H7 (cell line): ENCODE measurements at places on chromosomes 7 and 10.

DNA sequence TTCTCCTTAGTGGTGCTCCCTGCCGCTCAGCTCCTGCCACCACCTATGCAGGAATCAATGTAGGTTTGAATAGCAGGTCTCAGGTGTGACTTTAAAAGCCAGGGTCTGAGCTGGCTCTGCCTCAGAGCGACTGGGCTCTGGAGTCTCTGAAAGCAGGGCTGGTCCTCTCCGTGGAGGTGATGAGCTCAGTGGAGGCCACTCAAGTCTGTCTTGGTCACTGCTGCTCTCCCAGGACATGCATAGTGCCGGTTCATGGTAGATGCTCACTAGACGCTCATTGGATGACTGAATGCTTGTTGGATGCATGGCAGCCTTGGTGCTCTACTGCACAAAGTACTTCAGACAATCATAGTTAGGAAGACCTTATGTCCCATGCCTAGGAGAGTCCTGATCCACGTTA, 45.1 kb upstream of the PTF1A start:
- DNase-seq, result no peak

DNA sequence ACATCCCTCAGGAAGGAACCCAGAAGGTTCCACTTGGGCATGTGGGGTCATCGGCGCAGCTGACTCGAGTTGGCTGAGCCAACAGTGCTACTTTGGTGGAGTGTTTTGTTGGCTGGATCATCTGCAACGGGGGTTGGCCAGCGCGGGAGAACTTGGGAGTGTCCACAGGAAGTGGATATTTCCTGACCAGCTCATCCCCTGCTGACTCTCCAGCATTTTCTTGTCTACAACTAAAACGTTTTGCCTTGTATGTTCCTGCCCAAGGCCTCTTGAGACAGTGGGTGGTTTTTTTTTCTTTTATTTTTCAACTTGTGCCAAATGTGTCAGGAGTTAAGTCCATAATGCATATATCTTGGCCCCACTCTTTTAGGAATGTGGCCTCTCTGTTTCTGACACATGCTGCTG, 208.6 kb downstream of the ZNF365 start:
- no peak for DNase-seq

GRCh38 chr7:22824760-22825159, 2.1 kb upstream of the TOMM7 start:
- no peak for DNase-seq

DNA sequence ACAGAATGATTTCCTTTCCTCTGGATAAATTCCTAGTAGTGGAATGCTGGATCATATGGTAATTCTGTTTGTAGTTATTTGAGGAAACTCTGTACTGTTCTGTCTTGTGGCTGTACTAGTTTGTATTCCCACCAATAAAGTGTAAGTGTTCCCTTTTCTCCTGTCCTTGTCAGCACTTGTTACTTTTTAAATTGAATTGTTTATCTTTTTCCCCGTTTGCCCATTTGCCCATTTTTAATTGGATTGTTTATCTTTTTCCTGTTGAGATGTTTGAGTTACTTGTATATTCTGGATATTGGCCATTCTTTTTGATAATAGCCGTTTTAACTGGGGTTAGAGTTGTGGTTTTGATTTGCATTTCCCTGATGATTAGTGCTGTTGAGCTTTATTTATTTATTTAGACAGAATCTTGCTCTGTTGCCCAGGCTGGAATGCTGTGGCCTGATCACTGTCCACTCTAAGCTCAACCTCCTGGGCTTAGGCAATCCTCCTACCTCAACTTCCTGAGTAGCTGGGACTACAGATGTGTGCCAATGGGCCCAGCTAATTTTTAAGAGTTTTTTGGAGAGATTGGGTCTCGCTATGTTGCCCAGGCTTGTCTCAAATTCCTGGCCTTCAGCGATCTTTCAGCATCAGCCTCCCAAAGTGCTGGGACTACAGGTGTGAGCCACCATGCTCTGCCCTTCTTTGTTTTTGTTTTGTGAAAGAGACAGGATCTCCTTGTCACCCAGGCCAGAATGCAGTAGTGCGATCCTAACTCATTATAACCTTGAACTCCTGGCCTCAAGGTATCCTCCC, 23.0 kb downstream of the BMPR1A start:
- no peak for DNase-seq

- no peak for DNase-seq
Observed at GRCh38 chr7:68893411-68893810, 704.9 kb upstream of the AUTS2 start.

DNA sequence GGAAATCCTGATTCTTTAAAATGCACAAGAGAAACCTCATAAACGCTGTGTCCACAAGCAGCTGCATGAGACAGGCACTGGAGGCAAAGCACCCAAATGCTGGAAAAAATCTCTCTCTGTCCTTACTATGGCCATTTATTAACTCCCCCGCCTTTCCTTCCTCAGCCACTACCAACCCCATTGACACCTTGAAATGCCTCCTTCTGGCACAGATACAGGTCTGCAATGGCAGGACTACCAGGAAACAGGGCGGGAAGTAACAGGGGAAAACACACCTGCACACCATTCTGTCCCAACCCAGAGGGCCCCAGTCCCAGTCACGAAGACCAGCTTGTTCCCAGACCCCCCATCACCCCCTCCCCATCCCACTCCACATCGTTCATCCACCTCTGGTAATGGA, 224.3 kb downstream of the PARD3 start:
- no peak for DNase-seq

- DNase-seq, result no peak
Observed at GRCh38 chr7:22861576-22861975, 38.9 kb upstream of the TOMM7 start.

- no peak for DNase-seq
Observed at GRCh38 chr10:93462881-93463280, 19.3 kb downstream of the MYOF start.

DNA sequence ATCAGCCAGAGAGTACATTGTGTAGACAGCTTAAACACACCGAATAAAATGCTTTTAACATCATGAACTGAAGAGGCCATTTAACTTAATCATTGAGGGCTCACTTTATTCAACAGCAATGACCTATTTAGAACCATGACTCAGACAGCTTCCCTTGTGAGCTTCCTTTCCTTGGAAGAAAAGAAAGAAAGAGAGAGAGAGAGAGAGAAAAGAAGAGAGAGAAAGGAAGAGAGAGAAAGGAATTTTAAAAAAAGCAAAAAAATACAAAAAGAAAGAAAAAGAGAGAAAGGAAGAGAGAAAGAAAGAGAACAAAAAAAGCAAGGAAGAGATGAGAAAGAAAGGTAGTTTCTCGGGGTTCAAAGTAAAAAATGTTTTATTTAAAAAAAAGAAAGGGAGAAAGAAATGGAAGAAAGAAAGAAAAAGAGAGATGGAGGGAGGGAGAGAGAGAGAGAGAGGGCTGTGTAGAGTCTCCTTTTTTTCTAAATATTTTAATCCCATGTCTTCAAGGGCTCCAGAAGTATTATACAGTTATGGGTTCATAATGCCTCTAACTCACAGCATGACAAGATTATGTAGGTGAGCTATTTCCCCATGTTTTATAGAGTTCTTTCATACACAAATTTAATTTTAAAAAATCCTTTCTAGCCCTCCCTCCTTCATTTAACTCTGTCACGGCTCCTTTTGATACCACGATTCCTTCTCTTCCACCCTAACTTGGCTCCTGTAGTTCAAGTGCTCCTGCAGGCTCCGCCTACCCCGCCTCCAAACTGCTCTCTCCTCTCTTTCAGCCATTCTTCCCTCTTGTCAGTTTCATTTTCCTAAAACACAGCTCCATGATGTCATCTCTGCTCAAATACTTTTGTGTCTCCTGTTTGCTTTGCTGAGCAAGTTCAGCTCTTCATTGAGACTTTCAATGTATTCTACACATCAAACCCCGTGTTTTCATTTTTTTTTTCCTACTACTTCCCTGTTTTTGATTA, 85.5 kb downstream of the PRTFDC1 start:
- DNase-seq, result no peak

GRCh38 chr7:151552352-151553028, 32.8 kb upstream of the RHEB start:
- DNase-seq, result no peak

DNA sequence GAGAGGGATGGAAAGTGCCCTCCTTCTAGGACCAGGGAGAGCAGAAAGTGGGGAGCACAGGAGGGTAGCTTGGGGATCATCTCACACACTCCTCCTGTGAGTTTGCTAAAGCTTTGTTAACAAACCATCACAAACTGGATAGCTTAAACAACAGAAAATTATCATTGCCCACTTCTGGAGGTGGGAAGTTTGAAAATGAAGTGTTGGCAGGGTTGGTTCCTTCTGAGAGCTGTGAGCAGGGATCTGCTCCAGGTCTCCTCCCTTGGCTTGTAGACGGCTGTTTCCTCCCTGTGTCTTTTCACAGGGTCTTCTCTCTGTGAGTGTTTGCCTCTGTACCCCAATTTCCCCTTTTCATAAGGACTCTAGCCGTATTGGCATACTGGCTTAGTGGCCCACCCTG, 32.0 kb upstream of the CXCL12 start:
- DNase-seq, result no peak
